ENCODE measurements at places on chromosomes 2 and 18. TPM values are rescaled to one million over a fixed set of nuclear protein-coding genes. Genes with fewer than 3 reads are reported as not detected.

- DNase-seq, result peak; percentile 25
Measured at GRCh38 chr2:109285244-109285651, 156.2 kb downstream of the SH3RF3 start.

DNA sequence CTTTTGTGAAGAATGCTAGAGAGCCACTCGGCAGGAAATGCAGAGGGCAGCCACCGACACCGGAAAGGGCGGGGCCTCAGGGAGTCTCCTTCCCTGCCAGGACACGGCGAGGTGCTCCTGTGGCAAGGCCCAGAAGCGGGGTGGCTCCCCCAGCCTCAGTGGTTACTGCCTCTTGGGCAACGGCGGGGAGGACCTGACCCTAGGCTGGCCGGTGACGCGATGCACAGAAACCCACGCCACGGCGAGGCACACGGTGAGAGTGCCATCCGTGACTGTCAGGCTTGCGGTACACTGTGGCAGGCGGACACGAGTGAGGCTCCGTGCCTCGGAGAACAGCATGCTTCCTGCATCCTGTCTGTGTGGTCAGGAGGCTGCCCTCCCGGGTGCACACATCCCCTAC lies 47.8 kb downstream of the ZAP70 start:
- no peak for DNase-seq

APCDD1 gene
- total RNA-seq, result 3.5 TPM

MGAT5 gene
- 109 TPM for total RNA-seq

ALPI gene
- total RNA-seq, result not detected

MDH1B gene
- total RNA-seq, result 1.3 TPM

OR6B2 gene
- total RNA-seq, result not detected

All from fibroblast of villous mesenchyme (primary cell).